ENCODE measurements at places on chromosomes 16 and 17. TPM values are rescaled to one million over a fixed set of nuclear protein-coding genes. Genes with fewer than 3 reads are reported as not detected.

The SGCA gene
- total RNA-seq: 0.37 TPM

The EPX gene
- total RNA-seq: not detected

The ABCC11 gene
- total RNA-seq: 0.88 TPM

The CHST5 gene
- total RNA-seq: not detected

The TP53TG3B gene
- not detected for total RNA-seq
